ENCODE measurements at places on chromosomes 2 and 18. TPM values are rescaled to one million over a fixed set of nuclear protein-coding genes. Genes with fewer than 3 reads are reported as not detected.

- DNase-seq = no peak
Observed at GRCh38 chr2:197940382-197940781, 136.0 kb downstream of the PLCL1 start.

DNA sequence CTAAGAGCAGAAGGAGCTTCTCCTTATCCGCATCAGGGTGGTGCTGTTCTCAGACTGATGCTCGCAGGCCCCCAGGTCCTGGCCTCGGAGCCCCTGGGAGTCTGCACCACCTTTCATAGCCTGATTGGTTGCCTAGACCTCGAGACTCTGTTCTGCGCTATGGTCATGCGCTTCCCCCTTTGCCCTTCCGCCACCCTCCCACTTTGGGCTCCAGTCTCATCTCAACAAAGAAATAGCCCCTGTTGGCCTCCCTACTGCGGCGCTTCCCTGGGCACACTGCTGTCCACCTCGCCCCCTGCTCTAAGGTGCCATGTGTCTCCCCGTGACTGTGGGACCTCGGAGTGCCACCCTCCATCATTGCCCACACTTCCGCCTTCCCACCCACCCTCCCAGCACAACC is 102.9 kb upstream of the TWIST2 start:
- DNase-seq = no peak

DNA sequence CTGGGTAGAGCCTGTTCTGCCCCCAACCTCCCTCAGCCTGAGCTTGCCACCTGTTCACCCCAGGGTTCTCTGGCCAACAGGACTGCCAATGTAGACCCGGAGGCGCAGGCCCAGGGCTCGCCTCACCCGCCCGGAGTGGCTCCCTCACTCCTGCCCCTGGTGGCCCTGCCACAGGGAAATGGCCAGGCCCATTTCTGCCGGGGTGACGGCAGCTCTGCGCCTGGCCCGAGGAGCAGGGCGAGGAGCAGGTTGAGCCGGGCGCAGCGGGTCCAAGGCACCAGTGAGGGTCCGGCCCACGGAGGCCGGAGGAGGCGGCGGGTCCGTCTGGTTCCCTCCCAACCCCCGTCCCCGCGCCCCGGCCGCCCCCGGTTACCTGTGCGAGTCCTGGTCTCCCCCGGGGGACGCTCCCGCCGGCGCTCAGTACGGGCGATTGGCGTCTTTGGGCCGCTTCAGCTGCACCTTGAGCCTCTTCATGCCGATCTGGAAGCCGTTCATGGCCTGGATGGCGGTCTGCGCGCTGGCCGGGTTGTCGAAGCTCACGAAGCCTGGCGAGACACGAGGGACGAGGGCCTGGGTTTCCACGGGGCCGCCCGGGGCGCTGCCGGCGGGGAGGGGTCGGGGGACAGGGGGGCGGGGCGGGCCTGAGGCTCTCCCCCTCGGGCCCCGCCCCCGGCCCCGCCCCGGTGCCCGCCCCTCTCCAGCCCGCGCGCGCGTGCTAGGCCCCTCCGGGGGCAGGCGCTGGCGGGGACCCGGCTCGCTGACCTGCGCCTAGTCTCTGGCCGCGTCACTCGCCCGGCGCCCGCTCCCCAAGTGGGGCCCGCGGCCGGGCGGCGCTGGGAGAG is 312.0 kb downstream of the CELF4 start:
- DNase-seq = no peak

- DNase-seq = no peak
Observed at GRCh38 chr2:3759331-3759730, 56.0 kb downstream of the DCDC2C start.

DNA sequence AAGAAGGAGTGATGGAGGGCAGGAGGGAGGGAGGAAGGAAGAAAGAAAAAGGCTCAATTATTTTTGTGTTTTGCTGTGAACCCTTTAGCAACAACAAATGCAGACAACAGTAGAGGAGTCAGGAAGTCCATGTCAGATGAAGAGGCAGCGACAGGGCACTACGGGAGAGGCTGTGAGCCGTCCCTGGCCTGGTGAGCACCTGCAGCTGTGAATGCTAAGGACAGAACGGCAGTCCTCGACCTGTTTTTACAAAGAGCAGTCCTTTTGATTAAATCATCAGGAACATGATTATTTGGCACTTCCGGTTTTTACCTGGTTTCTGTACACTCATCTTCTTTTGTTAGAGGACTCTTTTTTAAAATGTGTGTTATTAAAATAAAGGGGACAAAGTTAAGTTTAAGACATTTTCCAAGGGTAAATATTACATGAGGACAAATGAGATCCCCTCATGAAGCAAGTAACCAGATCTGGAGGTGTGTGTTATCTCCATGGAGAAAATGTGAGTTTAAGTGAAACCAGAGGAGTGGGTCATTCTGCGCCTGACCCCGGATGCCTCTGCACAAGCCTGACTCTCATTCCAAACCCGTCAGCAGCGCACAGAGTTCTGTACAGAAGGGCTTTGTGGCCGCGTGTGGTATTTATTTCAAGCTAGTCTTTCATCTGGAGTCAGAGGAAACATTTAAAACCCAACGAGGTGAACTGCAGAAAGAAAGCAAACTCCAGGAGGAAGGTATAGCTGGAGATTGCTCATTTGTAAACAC is 492.5 kb downstream of the SOX11 start:
- no peak for DNase-seq

GRCh38 chr18:3526421-3527354 is 76.7 kb downstream of the TGIF1 start:
- no peak for DNase-seq

GRCh38 chr2:171310889-171311288 is 122.9 kb downstream of the METTL8 start:
- DNase-seq = no peak

DNA sequence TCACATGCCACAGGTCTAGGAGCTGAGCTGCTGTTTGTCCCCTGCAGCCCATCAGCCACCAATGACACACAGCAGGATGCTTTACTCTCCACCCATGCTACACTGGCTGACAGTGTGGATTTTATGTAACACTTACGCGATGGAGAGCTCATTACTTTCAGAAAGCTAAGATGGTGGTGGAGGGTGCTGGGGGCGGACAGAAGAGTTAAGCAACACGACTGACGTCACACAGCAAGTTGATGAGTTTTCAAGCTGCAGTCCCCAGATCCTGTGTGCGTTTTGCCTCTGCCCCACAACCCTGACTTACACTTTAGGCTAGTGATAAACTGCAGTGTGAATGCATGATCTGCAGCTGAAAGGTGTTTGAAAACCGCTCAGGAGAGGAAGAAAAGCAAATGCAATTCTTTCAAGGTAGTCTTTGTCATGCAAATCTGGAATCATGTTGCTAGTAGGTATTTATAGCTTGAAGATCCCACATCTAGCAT is 42.4 kb downstream of the MRPS5 start:
- no peak for DNase-seq

DNA sequence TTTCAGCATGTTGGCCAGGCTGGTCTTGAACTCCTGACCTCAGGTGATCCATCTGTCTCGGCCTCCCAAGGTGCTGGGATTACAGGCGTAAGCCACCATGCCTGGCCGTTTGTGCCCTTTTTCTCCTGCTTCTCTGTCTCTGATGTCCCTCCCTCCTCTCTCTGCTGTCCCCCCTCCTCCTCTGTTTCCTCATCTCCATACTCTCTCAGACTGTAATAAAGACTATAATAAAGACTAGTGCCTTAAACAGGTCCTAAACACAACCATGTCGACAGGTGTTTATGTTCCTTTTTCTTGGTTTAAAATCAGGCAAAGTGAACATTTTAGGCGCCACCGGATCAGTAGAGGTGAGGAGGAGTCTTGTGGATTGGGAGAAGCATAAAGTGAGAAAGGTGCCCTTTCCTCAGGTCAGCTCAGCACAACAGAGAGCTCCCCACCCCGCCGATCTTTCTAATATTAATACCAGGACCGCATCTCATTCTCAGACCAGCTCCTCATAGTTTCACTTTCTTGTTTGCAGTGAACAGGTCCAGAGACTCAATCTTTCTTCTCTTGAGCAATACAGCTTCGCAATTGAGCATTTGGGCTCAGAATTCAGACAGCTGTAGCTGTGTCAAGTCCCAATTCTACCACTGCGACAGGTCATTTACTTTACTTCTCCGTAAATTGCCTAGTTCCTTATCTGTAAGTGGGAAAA is 23.7 kb downstream of the TIMM21 start:
- no peak for DNase-seq

DNA sequence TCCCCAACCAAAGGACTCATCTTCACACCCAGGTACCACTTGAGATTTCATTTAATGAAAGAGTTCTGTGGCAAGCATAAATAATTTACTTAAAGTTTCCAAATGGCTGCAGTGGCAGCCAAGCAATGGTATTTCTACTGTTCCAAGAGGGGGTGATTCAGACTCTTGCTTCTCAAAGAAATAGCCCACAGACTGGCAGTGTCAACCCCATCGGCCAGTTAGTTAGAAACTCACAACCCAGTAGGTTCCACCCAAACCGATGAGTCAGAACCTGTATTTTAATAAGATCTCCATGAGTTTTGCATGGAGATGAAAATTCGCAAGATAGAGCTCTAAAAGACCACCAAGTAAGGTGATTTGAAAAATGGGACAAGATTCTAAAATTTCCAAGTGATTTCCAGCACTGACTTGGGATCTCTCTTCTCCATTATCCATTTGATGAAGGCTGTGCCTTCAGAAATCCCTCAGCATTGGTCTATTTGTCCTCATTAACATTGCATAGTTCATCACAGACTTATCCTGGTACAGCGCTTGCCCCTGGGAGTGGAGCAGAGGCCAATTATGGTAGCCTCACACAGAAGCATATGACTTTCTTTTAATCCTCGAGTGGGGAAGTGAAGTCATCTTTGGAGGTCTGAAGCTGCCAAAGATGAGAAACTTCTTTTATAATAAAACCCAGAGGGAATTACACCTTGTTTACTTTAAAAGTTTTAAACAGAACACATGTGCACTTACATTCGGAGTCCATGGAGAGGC is 361.4 kb upstream of the ID2 start:
- no peak for DNase-seq

DNA sequence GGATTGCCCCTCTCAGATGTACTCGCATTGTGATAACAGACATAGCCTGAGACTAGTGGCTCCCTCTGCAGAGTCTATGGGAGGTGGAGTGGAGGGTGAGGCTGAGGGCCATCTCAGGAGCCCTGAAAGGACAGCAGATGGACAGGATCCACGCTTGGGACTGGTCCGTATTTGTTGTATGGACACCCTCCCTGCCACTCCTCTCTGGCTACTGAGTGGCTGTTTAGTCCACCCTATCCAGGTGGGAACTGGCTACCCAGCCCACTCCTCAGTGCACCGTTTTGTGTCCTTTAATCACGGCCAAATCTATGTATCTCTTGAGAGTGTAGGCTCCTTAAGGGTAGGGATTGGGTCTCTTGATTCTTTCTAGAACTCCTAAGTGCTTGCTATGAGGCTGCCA is 4.5 kb upstream of the GLI2 start:
- DNase-seq = no peak

- no peak for DNase-seq
Observed at GRCh38 chr2:153872311-153873051, 759 bp downstream of the GALNT13 start.

- no peak for DNase-seq
Observed at GRCh38 chr18:53534695-53535094, 689.8 kb downstream of the MBD2 start.

GRCh38 chr2:85438201-85439024 is 19.9 kb downstream of the SH2D6 start:
- no peak for DNase-seq

- no peak for DNase-seq
Observed at GRCh38 chr18:25827228-25827627, 263.2 kb downstream of the SS18 start.

GRCh38 chr18:70450426-70451253 is 161.8 kb downstream of the SOCS6 start:
- no peak for DNase-seq

- DNase-seq = no peak
Observed at GRCh38 chr2:72754628-72755320, 71.1 kb downstream of the EXOC6B start.

GRCh38 chr18:79642626-79643025 is 37.0 kb upstream of the CTDP1 start:
- DNase-seq = no peak

DNA sequence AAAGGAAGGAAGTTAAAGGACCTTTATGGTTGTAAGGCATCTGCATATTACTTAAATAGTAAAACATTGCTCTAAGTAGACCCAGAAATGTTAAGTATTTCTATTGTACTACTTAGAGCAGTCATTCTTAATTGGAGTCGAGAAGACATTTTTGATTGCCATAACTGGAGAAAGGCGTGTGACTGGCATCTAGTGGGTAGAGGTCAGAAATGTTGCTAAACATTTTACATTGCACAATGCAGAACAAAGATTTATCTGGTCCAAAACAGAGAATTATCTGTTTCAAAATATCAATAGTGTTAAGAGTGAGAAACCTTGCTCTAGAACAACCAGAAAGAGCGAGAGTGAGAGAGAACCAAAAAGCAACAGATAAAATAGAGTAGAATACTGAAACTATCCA is 23.3 kb upstream of the ROCK1 start:
- DNase-seq = peak; percentile 50

DNA sequence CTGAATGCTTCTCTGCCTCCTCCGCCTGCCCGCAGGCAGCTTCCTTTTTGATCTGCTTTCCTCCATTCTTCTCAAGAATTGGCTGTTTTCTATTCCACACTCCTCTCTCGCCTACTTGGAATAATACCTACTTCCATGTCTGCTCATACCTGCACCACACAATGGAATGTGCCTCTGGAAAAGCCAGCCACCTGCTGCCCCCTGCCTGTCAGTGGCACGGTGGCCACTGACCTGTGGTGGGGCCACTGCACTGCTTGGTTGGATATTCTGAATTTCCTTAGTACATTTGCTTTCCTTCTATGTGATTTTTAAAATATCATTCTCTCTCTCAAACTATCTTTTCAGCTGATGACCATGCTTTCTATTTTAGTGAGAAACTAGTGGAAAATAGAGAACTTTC is 406.9 kb downstream of the DCDC2C start:
- no peak for DNase-seq

DNA sequence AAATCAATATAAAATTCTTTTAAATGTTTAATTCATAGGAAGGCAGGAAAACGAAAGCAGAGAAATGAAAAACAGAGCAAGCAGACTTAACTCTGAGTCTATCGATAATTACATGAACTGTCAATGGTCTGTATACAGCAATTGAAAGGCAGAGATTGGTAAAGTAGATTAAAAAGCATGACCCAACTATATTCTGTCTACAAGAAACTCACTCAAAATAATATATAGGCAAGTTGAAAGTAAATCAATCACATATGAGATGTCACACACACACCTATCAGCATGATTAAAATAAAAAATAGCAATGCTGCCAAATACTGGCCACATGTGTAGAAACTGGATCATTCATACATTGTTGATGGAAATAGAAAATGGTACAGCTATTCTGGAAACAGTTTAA is 136.4 kb upstream of the CYP1B1 start:
- DNase-seq = no peak

- no peak for DNase-seq
Observed at GRCh38 chr2:56208380-56208779, 24.6 kb downstream of the CCDC85A start.

- DNase-seq = no peak
Observed at GRCh38 chr18:61589053-61589723, 256.0 kb downstream of the CDH20 start.

- DNase-seq = no peak
Observed at GRCh38 chr2:53600815-53601214, 166.8 kb upstream of the CHAC2 start.

PAX8 gene
- 0.22 TPM for total RNA-seq

EFEMP1 gene
- total RNA-seq = 2,354 TPM

C2orf78 gene
- total RNA-seq = not detected

NEU2 gene
- total RNA-seq = not detected

SCN9A gene
- 1.8 TPM for total RNA-seq

CDH2 gene
- total RNA-seq = 59.5 TPM

TMEM163 gene
- 1.3 TPM for total RNA-seq

NMUR1 gene
- total RNA-seq = not detected

UNC50 gene
- total RNA-seq = 35.3 TPM

ESPNL gene
- total RNA-seq = not detected

LRATD1 gene
- total RNA-seq = not detected

IL36B gene
- total RNA-seq = not detected

GRHL1 gene
- total RNA-seq = 0.85 TPM

Data from endothelial cell of umbilical vein (primary cell).